ENCODE measurements at places on chromosomes 7 and 10.

GRCh38 chr7:144842377-144842851 lies 6.6 kb upstream of the TPK1 start:
- DNase-seq: peak; percentile 25

DNA sequence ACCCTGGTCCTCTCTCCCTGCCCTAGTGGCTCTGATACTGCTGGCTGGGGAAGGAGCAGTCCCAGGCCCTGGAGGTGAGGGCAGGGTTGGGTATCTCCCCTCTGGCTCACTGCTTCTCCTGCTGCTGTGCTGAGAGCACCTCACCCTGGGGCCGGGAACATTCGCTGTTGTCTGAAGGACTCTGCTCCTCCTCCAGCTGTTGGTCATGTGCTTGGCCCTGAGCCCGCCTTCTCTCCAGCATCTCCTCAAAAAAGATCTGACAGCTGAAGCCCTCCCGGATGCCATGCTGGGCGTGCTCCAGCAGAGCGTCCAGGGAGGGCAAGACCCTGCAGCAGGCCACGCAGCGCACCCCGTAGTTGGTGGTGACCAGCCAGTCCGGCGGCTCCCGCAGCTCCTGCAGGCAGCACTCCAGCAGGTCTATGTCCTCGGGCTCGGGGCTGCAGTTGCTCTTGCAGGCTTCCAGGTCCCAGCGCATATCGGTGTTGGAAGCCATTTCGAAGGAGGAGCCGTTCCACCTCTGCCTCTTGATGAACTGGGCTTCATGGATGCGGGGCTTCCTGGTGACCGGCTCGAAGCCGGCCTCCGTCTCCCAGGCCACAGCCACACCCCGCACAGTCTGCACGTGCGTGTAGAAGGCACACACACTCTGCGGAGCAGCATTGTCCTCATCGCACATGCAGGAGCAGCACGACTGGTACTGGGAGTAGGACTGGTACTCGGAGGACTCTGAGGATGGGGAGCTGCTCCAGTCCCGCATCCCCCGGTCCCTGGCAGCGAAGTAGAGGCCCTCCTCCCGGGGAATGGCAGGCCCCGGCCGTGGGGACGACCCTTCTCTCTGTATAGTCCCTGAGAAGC lies 2.1 kb downstream of the FAM170B start:
- DNase-seq: no peak

DNA sequence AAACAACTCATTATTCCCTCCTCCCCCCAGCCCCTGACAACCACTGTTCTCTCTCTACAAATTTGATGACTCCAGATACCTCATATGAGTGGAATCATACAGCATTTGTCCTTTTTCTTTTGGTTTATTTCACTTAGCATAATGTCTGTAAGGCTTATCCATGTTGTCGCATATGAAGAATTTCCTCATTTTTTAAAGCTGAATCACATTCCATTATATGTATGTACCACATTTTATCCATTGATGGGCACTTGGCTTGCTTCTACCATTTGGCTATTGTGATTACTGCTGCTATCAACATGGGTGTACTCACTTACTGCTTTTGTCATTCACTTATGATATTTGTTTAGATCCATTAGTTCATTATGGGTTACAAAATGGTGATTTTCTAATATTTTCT lies 112.8 kb downstream of the BUB3 start:
- DNase-seq: no peak

DNA sequence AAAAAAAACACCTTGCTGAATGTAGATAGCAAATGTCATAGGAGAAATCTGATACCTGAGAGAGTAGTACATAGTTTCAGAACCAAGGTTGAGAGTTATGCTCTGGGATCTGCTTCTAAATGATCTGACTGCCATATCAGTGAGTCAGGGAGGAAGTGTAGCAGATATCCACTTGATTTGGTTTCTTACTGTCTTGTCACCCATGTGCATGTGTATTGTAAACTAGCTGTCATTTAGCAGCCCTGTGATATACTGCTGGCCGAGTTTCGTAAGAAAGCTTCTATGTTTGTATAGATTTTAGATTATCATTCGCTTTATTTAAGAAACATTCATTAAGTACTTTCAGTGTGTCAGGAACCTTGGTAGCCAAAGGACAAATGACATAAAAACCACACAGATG lies 42.0 kb downstream of the SP4 start:
- no peak for DNase-seq

DNA sequence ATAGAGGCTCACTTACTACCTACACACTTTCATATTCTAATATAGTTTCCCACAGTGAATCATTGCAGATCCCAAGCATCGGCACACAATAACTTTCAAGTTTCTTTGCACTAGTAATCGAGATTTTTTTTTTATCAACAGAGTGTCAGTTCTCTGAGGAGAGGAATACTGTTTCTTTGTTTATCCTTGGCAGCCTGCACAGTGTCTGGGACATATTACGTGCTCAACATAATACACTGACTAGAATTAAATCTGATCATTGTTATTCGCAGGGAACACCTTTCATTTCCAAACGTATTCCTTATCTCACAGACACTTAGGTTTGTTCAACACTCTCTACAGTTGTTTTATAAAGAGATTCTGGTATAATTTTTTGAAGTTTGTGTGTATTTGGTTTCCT lies 95.3 kb downstream of the CACNA2D1 start:
- no peak for DNase-seq

DNA sequence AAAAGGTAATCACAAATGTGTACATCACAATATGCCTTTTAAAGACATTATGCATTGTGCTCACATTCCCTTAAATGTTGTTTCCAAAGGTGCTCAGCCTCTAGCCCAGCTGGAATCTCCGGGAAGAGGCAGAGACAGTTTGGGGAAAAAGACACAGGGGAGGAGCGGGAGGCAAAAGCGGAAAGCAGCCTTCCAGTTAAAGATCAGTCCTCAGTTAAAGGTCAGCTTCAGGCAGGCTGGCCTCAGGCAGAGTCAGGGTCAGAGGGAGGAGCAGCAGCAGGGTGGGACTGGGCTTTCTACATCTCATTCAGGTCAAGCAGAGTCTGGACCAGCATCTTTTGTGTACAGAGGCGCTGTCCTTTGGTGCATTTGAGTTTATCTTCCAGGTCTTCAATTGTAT lies 18.6 kb downstream of the ST7 start:
- DNase-seq: no peak

DNA sequence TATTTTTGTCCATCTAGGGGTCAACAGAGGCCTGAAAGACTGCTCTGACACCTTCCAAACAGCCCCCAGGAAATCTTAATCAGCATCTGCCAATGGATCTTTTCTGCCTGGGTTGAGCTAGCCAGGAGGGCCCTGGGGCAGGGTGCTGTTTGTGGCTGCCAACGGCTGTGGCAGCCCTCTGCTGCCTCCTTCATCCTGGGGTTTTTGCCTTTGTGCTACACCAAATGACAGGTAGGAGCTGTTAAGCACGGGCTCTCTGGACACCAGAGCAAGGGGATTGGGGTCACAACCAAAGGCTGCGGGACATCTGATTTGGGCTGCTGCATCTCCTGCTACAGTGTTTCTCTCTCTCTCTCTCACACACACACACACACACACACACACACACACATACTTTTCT lies 2.0 kb upstream of the KIAA1217 start:
- no peak for DNase-seq

DNA sequence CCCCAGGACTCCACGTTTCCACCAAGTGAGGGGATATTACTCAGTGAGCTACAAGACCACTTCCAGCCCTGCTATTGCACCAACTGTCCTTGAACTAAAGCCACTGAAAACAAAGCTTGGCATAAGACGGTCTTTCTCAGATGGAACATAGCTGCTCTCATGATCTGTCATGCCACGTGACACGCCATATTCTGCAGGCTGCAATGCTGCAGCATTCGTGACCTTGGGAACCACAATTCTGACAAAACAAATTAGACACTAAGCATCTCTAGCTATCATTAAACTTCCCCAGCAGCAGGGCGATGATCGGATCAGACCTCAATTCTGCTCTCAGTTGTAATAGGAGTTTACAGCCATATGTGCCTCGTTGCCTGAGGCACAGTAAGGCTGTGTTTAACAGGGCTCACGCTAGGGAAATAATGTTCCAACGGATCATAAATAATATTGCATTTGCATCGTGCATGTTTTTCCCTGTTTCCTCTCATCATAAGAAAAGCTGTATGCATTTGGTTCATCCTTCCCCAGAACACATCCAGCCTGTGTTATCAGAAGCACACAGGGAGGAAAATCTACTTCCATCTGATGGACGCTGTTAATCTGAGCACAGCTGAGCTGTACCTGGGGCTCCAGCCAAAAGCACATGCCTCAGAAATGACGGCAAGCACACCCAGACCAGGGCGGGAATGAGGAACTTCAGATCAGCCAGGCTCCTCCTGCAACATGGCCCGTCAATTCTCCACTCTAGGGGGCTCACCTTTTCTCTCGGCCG lies 38.6 kb upstream of the CNPY1 start:
- no peak for DNase-seq

DNA sequence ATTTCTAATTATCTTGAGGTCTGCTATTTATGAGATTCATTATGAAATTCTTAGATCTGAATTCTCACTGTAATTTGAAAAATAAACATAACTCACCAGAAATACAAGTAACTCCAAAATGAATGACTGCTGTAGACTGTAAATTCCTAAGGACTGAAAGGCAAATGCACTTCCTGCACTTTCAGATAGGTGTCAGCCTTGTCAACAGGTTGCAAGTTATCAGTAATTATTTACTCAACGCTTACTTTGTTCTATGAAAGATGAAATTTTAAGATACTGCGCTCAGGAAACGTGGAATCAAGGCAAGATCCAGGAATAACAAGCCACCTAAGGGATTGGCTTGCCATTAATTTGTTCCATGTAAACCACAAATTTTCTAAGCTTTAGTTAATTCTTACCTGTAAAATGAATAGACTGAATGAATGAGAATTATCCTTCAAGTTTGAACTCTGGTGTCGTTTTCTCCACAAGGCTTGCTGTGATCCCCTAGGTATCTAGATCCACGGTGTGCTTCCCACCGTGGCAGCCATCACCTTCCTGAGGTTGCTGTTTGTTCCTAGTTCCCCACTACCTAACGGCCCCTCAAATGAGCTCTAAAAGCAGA lies 12.6 kb downstream of the DHX32 start:
- DNase-seq: peak; percentile 25

DNA sequence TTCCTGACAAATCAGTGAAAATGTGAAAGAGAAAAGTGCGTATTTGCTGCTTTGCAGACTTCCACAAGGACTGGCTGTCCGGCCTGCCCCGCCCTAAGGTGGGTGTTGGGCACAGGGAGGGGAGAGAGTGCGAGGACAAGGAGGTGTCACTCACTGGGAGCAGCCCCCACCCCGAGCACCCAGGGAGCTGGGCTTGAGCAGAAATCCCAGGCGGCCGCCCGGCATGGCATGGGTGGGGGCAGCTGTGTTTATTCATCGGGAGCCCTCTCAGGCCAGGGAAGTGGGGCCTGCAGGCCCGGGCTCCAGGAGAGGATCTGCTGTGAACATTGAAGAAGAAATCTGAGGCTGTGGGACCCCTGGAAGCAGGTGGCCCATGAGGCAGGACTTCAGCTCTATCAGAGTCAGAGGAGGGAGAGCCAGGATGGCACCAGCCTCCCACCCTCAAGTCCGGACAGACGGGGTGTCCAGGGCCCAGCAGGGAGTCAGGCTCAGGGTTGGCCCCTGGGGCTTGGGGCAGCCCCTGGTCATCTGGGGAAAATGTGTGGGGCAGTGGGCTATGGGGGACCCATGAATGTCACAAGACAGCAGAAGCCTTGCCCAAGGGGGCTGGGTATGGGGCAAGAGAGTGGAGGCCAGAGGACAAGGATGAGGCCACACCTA lies 164.4 kb upstream of the PPP2R2D start:
- no peak for DNase-seq

DNA sequence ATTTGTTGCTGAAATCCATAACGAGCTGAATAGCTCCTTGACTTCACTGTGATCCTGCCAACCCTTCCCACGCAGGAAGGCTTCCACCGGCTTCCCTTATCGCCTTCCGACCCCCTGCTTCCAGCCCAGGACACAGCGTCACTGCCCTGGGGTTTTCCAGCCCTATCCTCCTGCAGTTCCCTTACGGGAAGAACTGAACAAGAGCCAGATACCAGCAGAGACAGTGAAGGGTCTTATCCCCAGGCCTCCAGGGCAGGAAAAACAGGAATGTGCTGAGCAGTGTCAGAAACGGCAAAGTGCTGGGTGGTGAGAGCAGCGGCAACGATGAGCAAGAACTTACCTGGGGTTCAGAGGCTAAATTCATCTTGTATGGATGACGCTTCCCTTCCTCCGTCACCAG lies 22.4 kb downstream of the PDLIM1 start:
- DNase-seq: no peak

- DNase-seq: no peak
Measured at GRCh38 chr7:152891837-152892236, 132.3 kb downstream of the ACTR3B start.

- DNase-seq: no peak
Measured at GRCh38 chr7:42611961-42612360, 299.9 kb downstream of the C7orf25 start.

DNA sequence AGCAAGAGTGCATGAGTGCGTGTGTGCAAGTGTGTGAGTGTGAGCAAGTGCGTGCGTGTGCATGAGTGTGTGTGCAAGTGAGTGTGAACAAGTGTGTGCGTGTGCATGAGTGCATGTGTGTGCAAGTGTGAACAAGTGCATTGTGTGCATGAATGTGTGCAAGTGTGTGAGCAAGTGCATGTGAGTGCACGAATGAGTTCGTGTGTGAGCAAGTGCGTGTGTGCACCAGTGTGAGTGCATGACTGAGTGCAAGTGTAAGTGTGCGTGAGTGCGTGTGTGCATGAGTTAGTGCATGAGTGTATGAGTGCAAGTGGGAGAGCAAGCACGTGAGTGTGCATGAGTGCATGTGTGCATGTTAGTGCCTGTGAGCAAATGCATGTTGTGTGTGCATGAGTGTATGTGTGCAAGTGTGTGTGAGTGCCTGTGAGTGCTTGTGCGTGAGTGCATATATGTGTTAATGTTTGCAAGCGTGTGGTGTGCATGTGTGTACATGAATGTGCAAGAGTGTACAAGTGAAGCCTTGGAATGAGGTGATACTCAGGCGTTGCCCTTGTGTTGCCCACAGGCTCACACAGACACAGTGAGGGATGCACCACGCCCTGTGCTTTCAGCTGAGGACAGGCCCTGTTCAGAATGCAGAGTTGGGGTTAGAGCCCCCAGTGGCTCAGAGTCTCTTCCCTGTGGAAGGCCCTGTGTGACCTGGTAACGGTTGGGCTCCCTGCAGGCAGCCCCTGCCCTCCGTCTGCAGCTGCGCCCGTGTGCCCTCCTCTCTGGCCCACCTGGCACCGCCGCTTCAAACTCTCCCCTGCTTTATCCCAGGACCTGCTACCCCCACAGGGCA lies 97.1 kb downstream of the NKX6-2 start:
- DNase-seq: no peak

- DNase-seq: no peak
Measured at GRCh38 chr7:2758673-2759616, 70.9 kb downstream of the AMZ1 start.

All from stimulated activated CD4-positive, alpha-beta T cell treated with anti-CD3 and anti-CD28 coated beads, Interleukin-2, amount 100 ng/mL, for 24 hours (primary cell).